ENCODE measurements at places on chromosomes 11 and 22. TPM values are rescaled to one million over a fixed set of nuclear protein-coding genes. Genes with fewer than 3 reads are reported as not detected.

Gene ELMOD1
- 3.9 TPM for total RNA-seq

Gene SH3BP1
- 8.4 TPM for total RNA-seq

GRCh38 chr22:19637408-19638281, 76.7 kb upstream of the SEPTIN5 start:
- no peak for DNase-seq

- no peak for DNase-seq
Measured at GRCh38 chr11:28003615-28004014, 104.3 kb downstream of the KIF18A start.

Gene OR51B5
- 0.30 TPM for total RNA-seq

DNA sequence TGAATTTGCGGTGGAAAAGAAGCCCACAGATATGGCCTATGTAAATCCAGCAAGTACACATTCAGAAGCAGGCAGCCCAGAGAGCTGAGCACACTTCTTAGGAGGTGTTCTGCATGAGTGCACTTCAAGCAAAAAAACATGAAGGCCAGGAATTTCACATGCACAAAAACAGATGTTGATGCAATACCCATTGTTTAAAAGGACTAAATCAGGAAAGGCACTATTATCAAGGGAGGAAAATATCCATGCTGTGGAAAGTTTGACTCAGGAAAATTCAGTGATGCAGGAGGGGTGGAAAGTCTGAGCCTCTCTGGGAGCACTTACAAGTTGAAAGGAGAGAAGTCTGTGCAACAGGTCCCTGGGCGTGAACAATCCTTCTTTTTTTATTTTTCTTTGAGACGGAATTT, 15.8 kb upstream of the CARS1 start:
- peak; percentile 87 for DNase-seq

Gene GLB1L2
- 2.7 TPM for total RNA-seq

- no peak for DNase-seq
Measured at GRCh38 chr11:706439-706956, 467 bp downstream of the EPS8L2 start.
